GM10248 (cell line): ENCODE measurements at places on chromosomes 7 and 10.

DNA sequence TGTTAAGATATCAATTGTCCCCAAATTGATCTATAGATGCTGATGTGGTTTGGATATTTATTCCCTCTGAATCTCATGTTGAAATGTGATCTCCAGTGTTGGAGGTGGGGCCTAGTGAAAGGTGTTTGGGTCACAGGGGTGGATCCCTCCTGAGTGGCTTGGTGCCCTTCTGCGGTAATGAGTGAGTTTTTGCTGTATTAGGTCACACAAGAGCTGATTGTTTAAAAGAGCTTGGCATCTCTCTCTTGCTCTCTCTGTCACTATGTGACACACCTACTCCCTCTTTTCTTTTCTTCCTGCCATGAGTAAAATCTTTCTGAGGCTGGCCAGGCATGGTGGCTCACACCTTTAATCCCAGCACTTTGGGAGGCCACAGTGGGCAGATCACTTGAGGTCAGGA, 98.2 kb upstream of the KAT6B start:
- no peak for DNase-seq

- no peak for DNase-seq
Measured at GRCh38 chr10:122498521-122498920, 37.2 kb downstream of the HTRA1 start.

GRCh38 chr10:58064714-58065528, 202.8 kb downstream of the IPMK start:
- DNase-seq, result peak; percentile 28

GRCh38 chr7:114949231-114949630, 27.3 kb downstream of the MDFIC start:
- no peak for DNase-seq

GRCh38 chr10:100622946-100623345, 87.2 kb downstream of the HIF1AN start:
- no peak for DNase-seq

DNA sequence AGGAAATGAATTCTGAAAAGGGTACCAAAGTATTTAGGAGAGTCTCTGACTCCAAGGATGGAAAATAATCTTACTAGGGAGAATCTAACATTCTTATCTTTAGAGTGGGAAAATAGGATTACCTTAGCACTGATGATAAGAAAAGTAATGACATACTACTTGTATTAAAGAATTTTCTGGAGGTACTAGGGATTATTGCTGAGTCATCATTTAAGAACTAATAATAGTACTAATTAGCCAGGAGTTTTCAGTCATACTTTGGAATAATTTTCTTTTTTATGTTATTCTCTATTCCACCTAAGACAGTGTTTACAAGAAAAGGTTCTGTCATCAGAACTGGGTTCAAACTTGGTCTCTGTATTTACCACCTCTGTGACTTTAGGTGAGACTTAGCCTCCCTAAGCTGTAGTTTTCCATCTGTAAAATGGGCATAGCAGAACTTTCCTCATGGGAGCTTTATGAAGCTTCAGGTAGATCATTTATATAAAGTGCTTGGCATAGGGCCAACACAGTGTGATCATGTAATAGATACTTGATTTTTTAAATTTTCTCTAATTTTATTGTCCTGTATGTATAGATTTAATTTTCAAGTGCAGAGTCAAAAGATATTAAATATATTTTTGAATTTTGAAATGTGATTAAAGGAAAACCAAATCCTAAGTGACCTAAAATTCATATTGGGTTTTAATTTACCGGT, 20.4 kb downstream of the ITGB8 start:
- no peak for DNase-seq

- DNase-seq, result peak; percentile 60
Measured at GRCh38 chr10:72344932-72345331, 9.8 kb downstream of the DNAJB12 start.

DNA sequence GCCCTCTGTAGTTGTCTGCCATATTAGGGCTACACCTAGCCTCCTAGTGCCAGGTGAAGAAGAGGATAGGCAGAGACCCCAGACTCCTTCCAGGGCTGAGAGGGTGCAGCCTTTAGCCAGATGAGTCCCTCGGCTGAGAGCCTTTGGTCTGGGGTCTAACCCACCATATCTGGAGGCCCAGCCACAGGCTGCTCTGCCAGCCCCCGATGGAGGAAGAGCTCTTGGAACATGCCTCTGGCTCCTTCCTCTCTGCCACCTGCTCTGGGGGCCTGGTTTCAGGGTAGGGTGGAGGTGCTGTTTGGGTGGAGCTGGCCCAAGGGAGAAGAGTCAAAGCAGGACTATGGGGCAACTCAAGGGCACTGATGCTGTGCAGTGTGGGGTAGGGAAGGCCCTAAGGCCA, 1.4 kb downstream of the LRRC18 start:
- no peak for DNase-seq

DNA sequence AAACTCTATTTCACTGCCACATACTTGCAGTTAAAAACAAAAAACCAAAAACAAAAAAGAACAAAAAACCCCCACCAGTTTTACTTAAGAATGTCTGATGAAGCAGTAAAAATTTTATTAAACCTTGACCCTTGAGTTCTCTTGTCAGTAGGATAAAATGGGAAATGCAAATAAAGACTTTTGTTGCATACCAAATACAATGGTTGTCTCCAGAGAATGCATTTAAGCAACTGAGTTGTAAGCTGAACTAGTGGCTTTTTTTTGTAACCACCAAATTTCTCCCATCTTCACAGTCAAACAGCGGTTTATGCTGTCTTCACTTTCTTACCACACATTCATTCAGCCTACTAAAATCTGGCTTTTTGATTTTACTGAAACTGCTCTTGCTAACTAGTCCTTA, 3.1 kb downstream of the SYPL1 start:
- DNase-seq, result peak; percentile 14

DNA sequence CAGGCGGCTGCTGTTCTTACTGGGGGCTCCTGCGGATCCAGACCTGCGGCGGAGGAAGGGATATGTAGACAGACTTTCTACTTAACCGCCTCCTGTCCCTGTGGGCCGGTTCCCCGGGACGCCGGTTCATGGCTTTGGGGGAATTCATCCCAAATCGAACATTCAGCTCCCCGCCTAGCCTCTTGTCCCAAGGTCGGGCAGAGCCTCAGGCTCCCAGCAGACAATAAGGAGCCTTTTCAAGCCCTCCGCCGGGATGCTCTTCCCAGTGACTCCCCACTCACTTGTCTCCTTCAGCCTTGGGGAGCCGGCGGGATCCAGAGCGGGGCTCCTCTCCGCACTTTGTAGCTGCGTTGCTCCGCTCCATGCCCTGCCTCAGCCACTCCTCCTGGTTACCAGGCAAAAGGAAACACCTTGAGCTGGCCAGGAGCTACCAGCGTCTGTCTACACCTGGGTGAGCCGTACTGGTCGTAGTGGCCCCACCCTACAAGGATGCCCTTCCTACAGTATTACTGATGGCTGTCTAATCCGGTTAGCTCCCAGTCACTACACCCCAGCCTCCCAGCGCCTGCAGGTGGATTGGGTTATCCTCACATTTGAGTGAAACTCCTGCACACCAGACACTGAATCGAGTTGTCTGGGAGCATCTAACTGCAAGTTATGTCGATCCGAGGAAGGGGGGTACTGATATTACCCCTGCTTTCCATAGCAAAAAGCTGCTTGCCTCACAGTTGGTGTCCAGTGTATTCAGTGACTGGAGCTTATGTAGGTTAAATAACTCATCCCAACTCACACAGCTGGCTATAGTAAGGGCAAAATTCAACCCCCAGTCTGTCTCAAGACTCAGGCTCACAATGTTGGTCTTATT, at the start of gene C10orf95:
Gene C10orf95, minus strand, starts transcription at position 439 of the 865 bp plus-strand sequence. CDS start 450 bp downstream, outside the sequence.
- peak; percentile 31 for DNase-seq

- DNase-seq, result no peak
Measured at GRCh38 chr10:1659221-1659791, 78.0 kb downstream of the ADARB2 start.

DNA sequence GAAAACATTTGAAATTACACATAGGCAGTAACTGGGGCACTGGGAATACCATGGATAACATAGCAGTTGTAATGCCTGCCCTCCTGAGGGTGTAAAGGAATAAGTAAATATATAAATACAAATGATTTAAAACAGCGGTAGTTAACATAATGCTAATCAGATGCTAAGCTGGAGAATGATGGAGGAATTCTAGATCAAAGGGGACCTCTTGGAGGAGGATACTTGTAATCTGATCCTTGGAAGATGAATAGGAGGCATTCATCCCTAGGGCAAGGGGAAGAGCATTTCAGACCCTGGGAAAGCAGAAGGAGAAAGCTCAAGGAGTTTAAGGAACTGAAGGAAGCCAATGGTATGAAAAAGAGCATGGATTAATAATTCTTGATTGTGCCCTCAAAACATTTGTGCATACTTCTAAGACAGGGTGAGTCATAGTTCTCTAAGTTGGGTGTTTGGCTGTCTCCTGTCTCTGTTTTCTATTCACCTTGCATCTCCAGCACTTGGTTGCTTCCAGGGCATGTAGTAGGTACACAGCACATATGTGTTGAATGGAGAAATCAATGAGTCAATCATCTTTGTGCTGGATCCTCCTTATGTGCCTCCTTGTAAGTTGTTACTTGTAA, 54.8 kb upstream of the PLPP4 start:
- no peak for DNase-seq

DNA sequence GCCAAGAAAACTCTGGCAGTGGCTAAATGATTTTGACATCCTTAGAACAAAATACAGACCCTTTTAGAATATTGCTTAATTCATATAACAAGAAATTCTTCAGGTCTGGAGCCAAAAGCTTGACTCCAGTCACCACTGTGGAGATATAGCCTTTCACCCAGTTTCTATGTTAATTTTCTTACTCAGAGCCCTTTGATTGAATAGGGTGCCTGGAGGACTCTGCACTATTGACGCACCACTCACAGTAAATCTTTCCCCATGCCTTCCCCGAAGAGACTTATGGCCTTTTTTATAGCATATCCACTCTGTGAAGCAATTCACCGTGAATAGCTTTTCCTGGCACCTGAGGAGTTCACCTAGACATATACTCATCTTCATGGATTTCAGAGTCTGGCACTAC, 613.8 kb downstream of the ZWINT start:
- no peak for DNase-seq

GRCh38 chr10:7006566-7006965, 404.3 kb downstream of the SFMBT2 start:
- no peak for DNase-seq

- no peak for DNase-seq
Measured at GRCh38 chr7:7739204-7740036, 21.0 kb upstream of the RPA3 start.

- DNase-seq, result no peak
Measured at GRCh38 chr10:124217906-124218804, 124.8 kb upstream of the CHST15 start.

DNA sequence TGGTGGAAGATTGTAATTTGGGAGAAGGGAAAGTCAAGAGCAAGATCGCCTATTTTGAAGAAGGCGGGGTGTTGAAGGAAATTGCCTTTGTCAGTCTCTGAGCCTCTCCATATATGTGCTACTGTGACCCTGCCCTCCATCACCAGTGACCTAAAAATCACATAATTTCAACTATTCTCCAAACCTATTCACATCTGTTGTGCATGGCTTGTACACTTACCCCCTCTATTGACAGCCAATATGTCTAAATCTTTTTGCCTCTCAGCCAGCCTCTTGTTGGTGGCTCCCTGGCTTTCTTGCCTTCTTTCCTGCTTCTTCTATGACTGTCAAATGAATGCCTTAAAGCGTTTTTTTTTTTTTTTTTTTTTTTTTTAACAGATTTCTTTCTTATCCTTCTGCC, 295.6 kb downstream of the AUTS2 start:
- DNase-seq, result no peak

- no peak for DNase-seq
Measured at GRCh38 chr7:111639934-111640333, 77.6 kb upstream of the IMMP2L start.

DNA sequence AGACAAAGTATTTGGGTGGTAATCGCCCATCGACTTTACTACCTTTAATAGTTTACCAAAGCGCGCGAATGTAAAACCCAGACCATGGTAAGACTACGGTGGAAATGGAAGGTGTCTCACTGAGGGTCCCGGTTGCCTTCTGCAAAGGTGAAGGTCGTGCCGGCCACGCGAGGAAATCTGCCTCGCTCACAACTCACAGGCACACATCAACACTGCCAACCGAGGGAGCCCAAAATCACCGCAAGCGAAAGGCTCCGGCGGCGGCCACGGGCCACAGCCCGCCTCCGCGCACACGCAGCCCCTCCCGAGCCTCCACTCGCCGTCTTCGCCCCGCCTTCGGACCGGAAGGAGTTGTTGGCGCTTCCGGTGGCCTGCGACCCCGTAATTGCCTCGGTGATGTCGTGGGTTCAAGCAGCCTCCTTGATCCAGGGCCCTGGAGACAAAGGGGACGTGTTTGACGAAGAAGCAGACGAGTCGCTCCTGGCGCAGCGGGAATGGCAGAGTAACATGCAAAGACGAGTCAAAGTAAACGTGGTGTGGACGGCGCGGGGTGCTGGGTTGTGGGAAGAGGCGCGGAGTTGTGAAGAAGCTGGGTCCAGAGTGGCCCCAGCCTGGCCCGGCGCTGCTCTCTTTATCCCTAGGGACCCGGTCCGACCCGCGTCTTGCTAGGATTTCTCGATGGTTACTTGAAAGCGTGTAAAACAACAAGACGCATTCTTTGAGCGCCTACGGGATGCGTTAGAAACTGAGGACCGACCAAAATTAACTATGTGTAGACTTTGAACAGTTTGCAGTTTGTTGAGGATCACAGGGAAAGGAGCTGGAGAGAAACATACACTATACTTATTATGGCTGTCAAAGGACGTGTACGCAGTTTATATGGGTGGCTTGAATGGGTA, at the start of gene YAE1:
Gene YAE1, plus strand, starts transcription at position 382 of the 899 bp plus-strand sequence. Its CDS starts 15 bp downstream, at position 397.
- DNase-seq, result peak; percentile 94

- no peak for DNase-seq
Measured at GRCh38 chr7:25781704-25782103, 370.3 kb upstream of the NFE2L3 start.

- DNase-seq, result peak; percentile 8
Measured at GRCh38 chr7:14630048-14630447, 272.5 kb downstream of the DGKB start.

DNA sequence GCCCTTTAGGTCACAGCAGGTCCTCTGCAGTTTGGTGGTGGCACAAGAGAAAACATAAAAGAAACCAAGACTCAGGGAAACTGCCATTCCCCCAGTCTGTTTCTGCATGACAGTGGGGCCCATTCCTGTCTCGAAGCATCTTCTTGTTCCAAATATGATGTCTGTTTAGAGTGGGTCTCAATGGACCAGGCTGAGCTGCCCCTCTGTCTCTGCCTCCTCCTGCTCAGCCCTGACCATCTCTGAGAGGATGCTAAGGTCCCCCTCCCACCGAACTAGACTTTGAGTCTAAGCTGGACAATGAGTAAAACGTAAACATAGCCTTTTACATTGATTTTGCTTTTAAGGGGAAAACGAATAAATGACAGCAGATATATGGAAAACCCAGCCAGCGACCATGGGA, 40.4 kb downstream of the CLEC2L start:
- DNase-seq, result no peak

DNA sequence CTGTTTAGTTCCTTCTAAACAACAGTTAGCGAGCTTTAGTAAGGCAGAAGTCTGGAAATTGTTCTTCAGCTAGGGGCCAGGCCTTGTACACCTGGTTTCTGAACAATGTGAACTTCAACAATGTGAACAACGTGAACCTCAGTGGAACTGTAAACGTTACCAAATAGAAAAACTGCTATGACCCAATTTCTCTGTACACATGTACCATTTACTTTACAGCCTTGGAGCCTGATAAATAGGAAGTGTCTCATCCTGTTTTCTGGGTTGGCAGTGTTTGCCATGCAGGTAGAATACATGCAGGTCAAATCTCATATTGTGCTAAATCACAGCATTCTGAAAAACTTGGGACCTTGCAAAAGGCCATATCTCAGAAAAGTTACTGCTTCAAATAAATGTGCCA, 1.6 kb downstream of the STEAP4 start:
- DNase-seq, result no peak
